ENCODE measurements at places on chromosomes 12 and 14.

GRCh38 chr14:74648601-74649000 lies 36.6 kb upstream of the LTBP2 start:
- DNase-seq: no peak

GRCh38 chr14:51457843-51458562 lies 193.7 kb upstream of the FRMD6 start:
- DNase-seq: no peak

- DNase-seq: peak; percentile 18
Measured at GRCh38 chr14:21748869-21749303, 75.3 kb upstream of the OR4E1 start.

GRCh38 chr14:80233470-80234089 lies 22.3 kb upstream of the DIO2 start:
- no peak for DNase-seq

- DNase-seq: no peak
Measured at GRCh38 chr14:81765651-81766275, 232.1 kb upstream of the SEL1L start.

DNA sequence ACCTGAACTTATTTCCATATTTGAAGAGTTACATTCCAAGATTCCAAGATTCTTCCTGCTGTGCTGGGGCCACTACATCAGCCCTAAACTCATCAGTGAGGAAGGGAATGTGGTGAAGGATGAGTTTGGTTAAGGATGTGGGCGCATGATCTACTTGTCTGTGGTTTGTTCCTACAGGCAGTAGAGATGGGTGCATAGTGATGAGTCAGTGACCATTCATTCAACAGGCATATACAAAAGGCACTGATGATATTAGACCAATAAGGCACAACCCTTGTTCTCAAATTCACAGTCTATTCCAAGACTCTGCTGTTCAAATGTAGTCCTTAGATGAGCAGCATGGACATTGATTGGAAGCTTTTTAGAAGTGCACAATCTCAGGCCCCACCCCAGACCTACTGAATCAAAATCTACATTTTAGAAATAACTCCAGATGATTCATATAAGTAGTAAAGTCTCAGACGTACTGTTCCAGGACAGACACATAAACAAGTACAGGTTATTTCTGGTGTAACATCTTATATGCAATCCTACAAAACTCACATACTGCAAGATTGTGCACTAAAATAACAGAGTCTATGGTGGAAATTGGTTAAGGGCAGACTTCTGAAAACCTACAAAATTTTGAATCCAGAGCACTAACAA lies 47.7 kb upstream of the MAP3K9 start:
- DNase-seq: no peak

DNA sequence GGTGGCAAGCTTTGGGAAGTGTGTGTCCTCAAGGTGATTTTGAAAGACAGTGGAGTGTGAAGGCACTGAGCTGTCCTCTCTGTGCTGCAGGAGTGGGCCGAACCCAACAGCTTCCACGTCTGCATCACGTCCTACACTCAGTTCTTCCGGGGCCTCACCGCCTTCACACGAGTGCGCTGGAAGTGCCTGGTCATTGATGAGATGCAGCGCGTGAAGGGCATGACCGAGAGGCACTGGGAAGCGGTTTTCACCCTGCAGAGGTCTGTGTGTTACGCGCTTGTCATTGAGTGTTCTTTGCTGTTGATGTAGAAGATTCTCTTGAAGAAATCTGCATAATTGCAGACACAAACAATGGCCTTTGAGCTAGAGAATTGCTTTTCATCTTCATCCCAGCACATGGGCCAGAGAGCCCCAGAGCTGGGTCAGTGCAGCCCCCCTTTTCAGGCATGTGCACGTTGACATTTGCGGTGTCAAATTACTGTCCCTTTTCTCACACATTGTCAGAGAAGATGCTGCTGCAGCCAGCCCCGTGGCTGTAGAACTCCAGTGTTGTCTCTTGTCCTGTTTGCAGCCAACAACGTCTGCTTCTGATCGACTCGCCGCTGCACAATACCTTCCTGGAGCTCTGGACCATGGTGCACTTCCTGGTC lies 63.3 kb downstream of the EP400 start:
- DNase-seq: no peak

DNA sequence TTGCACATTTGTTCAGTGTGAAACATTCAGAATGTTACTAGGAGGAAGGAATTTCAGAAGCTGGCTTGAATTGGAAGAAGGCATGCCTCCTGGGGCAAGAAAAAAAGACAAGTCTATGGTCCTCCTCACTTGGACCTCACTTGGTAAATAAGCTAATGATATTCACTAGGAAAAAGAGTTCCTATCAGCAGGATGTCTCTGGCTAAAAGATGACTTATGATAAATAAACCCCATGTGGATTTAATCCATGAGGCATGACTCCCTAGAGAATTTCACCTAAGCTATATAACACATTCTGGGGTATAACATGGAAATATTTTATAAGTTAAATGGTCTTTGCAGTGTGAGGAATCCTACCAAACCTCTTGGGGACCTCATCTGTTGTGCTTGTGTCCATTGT lies 199.9 kb downstream of the LRIG3 start:
- no peak for DNase-seq

- no peak for DNase-seq
Measured at GRCh38 chr14:104984056-104984894, 1.3 kb upstream of the CLBA1 start.

DNA sequence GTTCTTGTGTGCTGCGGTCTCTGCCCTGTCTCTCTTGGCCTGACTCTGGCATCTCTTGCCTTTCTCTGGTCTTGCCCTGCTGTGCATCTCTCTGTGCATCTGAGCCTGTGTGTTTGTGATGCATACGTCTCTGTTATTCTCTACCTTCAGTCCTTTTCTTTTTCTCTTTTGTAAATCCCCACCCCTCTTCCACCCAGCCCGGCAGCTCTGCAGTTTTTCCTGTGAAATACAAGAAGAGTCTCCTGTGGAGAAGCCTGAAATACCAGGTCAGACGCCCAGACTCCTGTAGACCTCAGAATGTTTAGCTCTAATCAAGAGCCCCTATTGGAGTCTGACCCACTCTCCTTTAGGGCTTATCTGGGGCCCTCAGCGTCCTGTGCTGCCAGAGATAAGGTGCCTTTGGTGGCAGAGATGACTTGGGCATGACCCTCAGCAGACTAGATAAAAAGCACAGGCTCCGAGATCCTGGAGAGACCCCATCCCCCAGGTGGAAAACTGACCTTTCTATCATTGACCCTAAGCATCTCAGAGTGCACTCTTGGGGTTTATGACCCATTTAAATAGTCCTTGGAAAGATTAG lies 167.5 kb upstream of the SRRM4 start:
- DNase-seq: no peak

DNA sequence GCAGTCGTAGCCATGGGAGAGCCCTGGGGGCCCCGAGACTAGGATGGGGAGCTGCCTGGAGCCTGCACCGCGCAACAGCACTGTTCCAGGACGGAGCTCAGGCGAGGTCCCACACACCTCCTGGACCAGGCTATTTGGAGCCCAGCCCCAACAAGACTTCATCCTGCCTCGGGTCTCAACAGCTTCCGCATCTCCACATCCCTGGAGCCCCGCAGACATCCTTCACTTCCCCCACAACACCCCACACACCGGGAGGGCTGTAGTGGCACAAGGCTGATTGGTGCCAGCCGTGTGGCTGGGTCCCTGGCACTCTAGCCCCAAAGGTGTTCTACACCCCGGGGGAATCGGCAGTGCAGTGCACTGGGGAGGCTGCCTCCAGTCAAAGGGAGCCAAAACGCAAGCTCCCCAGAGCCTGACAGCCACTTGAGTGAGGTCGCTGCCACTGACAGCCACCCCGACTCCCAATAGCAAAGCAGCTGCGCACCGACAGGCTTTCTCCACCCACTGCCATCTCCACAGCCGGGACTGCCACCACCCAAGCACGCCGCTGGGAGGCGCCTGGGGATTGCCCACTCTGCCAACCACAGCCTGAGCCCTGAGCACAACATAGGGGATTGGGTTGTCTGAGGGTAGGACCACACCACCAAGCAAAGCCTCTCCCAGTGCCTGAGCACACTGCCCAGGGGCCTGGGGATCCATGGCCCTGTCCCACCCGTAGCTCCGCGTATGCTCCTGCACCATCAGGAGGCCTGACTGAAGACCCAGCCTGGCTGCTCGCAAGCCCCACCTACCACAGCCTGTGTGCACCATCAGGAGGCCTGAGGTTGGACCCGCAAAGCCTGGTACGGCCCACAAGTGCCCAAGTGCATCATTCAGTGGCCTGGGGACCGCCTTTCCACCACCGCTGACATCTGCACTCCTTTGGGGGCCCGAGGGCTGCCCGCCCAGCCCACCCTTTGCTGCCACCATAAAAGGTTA lies 13.2 kb upstream of the KLRF1 start:
- DNase-seq: peak; percentile 76

GRCh38 chr12:78018171-78018910 lies 187.6 kb downstream of the NAV3 start:
- DNase-seq: no peak
